ENCODE measurements at places on chromosomes 13 and 19.
A peak's percentile ranks its signal among the peaks of the same experiment; 100 is the strongest.

DNA sequence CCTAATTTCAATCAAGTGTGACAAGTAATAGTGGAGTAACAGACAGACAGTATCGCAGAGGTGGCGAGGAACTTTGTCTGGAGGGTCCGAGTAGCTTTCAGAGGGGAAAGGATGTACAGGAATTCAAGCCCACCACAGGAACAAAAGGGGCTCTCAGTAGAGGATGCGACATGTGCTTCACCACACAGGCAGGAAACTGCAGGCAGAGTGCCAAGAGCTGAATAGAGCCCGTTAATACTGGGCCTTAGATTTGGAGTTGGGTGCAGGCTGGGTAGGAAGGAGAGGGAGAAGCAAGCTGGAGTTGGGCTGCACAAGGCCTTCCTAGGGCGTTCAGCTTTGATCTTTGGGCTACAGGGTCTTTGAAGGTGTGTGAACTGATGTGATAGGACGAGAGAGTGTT is 1.2 kb downstream of the CCDC70 start:
- DNase-seq: no peak

GRCh38 chr19:42450314-42450934 is 7.7 kb upstream of the CXCL17 start:
- peak; percentile 45 for DNase-seq

- no peak for DNase-seq
Measured at GRCh38 chr19:40241809-40242384, 15.4 kb upstream of the CCNP start.

- DNase-seq: no peak
Measured at GRCh38 chr13:51066091-51066831, 44.8 kb downstream of the C13orf42 start.

- DNase-seq: no peak
Measured at GRCh38 chr13:76512721-76513145, 373.5 kb downstream of the KCTD12 start.

DNA sequence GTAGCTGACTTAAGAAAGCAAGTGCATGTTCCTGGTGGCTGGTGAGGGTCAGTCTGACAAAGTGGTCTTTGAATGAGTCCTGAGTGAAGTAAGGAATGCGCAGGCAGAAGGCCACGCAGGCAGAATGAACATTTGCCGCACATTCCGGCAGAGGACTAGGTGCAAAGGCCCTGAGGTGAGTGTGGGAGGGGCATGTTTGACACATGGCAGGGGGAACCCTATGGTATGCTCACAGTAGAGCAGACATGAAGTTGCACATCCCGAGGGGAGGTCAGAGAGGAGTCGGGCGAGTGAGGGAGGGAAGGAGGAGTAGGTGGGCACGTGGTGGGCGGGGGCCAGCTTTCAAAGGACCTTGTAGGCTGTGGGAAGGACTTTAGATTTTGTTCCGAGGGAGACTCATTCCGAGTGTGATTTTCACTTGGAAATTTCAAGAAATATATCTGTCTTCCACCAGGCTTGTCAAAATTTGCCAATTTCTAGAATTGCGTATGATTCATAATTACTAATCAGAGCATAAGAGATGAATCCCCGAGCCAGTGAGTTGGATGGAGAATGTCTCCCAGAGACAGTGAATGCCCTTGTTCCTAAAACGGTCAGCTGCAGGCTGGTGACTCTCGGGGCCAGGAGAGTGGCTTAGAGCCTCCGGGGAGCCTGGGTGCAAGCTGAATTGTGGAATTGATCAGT is 40.3 kb downstream of the ERICH6B start:
- no peak for DNase-seq

GRCh38 chr19:7494416-7495098 is 5.7 kb upstream of the PEX11G start:
- DNase-seq: no peak

GRCh38 chr13:91318886-91319285 is 28.6 kb upstream of the MIR17HG start:
- no peak for DNase-seq

- no peak for DNase-seq
Measured at GRCh38 chr19:42074513-42075363, 1.2 kb upstream of the ZNF574 start.

DNA sequence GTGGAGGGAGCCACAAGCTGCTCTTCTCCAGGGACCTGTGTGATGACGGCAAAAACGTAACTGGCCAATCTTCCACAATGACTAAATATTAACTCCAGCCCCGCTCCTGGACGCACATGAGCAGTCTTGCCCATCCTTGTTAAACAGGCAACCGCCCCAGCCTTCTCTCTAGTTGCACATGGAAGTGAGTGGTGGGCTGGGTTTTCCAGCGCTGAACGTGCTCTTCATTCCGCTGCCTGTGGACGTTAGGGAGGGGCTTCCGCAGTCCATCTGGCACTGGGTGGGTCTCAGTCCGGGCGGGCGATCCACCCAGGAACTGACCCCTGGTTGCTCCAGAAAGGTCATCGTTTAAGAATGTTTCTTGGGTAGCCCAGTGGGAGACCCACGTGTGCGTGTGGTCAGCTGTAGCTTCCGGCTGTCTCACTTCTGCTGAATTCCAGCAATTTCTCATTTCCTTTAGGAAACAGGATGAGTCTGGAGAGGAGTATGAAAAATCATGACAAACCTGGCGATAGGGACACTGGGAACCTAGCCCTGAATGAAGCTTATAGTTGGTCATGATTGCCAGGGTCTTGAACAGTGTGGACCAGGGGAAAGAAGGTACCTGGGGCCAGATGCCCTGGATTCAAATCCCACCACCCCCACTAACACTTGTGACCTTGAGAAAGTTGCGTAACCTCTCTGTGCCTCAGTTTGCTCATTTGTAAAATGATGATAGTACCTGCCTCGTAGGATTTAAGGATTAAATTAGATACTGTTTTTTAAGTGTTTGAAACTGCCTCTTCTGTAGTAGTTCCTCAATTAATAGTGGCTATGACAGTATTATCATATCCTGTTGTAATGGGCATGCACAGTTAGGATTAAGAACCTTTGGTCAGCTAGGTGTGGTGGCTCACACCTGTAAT is 92.6 kb downstream of the SIPA1L3 start:
- DNase-seq: no peak

DNA sequence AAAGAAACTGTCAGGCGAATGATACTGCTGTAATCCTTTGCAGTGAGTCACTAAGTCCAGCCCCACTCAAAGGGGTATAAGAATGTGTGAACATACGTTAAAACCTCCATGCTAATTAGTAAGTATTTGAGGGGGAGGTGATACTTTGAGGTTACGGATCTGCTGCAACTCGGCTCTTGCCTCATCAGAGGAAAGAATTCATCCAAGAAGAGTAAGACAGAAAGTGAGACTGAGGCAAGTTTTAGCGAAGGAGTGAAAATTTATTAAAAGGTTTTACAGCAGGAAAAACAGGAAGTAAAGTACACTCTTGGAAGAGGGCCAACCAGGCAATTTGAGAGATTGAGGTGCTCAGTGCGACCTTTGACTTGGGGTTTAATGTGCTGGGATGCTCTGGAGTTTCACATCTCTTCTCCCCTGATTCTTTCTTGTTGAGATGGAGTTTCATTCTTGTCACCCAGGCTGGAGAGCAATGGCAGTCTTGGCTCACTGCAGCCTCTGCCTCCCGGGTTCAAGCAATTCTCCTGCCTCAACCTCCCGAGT is 9.8 kb downstream of the CLEC4M start:
- DNase-seq: no peak

GRCh38 chr19:1292419-1293151 is 6.9 kb downstream of the EFNA2 start:
- DNase-seq: no peak

DNA sequence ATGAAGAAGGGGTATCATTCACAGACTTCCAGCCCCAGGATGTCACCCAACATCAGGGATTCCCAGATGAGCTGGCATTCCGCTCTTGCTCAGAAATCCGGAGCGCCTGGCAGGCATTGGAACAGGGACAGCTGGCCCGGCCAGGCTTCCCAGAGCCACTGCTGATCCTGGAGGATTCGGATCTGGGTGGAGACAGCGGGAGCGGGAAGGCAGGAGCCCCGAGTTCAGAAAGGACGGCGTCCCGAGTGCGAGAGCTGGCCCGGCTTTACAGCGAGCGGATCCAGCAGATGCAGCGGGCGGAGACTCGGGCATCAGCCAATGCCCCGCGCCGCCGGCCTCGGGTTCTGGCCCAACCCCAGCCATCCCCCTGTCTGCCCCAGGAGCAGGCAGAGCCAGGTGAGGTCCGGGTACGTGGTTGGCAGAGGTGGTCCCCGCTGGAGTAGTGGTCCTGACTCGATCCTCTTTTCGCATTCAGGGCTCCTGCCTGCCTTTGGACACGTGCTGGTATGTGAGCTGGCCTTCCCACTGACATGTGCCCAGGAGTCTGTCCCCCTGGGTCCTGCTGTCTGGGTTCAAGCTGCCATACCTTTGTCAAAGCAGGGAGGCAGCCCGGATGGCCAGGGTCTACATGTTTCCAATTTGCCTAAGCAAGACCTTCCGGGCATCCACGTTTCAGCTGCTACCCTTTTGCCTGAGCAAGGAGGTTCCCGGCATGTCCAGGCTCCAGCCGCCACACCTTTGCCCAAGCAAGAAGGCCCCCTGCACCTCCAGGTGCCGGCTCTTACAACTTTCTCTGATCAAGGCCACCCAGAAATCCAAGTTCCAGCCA is 11.0 kb downstream of the PLEKHG2 start:
- no peak for DNase-seq

- DNase-seq: no peak
Measured at GRCh38 chr19:53357821-53358581, 7.5 kb upstream of the ZNF525 start.

- no peak for DNase-seq
Measured at GRCh38 chr19:34409189-34410164, 5.3 kb downstream of the PDCD2L start.

GRCh38 chr19:23314505-23315251 is 64.5 kb upstream of the ZNF724 start:
- no peak for DNase-seq

- no peak for DNase-seq
Measured at GRCh38 chr13:66195238-66195637, 1034.9 kb downstream of the PCDH9 start.

DNA sequence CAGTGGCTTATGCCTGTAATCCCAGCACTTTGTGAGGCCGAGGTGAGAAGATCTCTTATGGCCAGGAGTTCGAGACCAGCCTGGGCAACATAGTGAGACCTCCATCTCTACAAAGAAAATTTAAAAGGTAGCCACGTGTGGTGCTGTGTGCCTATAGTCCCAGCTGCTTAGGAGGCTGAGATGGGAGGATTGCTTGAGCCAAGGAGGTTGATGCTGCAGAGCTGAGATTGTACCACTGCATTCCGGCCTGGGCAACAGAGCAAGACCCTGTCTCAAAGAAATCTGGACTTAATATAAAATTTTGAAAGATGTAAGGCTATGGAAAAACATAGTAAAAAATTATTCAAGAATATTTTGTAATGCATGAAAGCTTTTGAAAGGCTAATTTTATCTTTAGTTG is 65.3 kb upstream of the RNF113B start:
- DNase-seq: no peak

GRCh38 chr19:34120846-34121639 is 51.3 kb upstream of the LSM14A start:
- DNase-seq: no peak
